T-cell (primary cell): ENCODE measurements at places on chromosomes 7 and 10. TPM values are rescaled to one million over a fixed set of nuclear protein-coding genes. Genes with fewer than 3 reads are reported as not detected.
A peak's percentile ranks its signal among the peaks of the same experiment; 100 is the strongest.

Gene HOXA1
- 0.28 TPM for total RNA-seq

GRCh38 chr10:34736976-34737771, 77.9 kb downstream of the PARD3 start:
- peaks cover 4% of the 10 kb centered on the region for H3K4me1 ChIP-seq
- H3K27ac ChIP-seq, result no peak overlapping the region

DNA sequence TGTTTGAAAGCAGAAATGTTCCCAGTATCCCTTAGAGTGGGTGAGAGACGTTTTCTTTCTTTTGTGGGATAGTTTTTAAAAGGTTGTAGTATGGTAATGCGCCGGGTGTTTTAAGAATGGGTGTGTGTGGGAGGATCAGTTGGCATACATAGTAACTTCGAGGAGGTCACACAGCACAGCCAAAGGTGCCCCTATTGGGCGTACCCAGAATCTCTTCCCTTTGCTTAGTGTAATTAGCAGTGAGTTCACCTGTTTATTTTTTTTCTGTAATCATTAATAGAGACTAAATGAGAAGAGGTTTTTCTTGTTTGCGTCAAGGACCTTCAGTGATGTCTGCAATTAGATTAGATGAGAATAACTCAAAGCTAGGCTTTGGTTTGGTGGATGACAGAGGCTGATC, 1.5 kb downstream of the PLEKHA8 start:
- no peaks in the 10 kb centered on the region for H3K27me3 ChIP-seq
- H3K4me3 ChIP-seq, result no peak overlapping the region
- H3K27ac ChIP-seq, result no peak overlapping the region
- H3K36me3 ChIP-seq, result no peaks in the 10 kb centered on the region

DNA sequence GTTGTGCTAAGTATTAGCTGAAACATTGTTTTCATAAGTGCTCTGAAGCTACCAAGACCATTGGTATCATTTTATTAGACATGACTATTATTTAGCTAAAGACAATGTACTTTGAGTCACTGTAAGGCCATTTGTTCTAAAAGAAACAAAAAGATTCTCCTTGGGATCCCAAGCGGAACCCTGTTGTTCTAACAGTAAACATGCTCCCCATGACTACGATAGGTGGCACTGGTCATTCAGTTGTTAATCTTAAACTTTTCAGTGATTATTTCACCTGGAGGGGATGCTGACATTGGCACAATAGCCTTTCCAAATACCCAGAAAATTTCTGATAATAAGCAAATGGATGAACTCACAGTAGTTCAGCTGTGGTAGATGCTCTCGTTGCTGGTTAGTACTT, 715.0 kb downstream of the AUTS2 start:
- H3K4me1 ChIP-seq, result peaks cover 41% of the 10 kb centered on the region
- no peak for DNase-seq
- no peak overlapping the region for H3K27ac ChIP-seq
- H3K4me3 ChIP-seq, result no peak overlapping the region
- H3K27me3 ChIP-seq, result no peaks in the 10 kb centered on the region

Gene APBB1IP
- 86.5 TPM for total RNA-seq

- H3K36me3 ChIP-seq, result no peaks in the 10 kb centered on the region
- no peak overlapping the region for H3K4me3 ChIP-seq
- no peaks in the 10 kb centered on the region for H3K27me3 ChIP-seq
- DNase-seq, result peak; percentile 45
These were observed 140.7 kb downstream of the SND1 start for GRCh38 chr7:127792528-127793342.

Gene POLR2J2
- 23.8 TPM for total RNA-seq

Gene SERPINE1
- 0.56 TPM for total RNA-seq

GRCh38 chr7:27921081-27921836, 181.3 kb downstream of the TAX1BP1 start:
- H3K4me1 ChIP-seq, result no peaks in the 10 kb centered on the region
- H3K36me3 ChIP-seq, result no peaks in the 10 kb centered on the region
- H3K4me3 ChIP-seq, result no peak overlapping the region
- no peaks in the 10 kb centered on the region for H3K27me3 ChIP-seq
- H3K27ac ChIP-seq, result no peak overlapping the region
- no peak for DNase-seq

DNA sequence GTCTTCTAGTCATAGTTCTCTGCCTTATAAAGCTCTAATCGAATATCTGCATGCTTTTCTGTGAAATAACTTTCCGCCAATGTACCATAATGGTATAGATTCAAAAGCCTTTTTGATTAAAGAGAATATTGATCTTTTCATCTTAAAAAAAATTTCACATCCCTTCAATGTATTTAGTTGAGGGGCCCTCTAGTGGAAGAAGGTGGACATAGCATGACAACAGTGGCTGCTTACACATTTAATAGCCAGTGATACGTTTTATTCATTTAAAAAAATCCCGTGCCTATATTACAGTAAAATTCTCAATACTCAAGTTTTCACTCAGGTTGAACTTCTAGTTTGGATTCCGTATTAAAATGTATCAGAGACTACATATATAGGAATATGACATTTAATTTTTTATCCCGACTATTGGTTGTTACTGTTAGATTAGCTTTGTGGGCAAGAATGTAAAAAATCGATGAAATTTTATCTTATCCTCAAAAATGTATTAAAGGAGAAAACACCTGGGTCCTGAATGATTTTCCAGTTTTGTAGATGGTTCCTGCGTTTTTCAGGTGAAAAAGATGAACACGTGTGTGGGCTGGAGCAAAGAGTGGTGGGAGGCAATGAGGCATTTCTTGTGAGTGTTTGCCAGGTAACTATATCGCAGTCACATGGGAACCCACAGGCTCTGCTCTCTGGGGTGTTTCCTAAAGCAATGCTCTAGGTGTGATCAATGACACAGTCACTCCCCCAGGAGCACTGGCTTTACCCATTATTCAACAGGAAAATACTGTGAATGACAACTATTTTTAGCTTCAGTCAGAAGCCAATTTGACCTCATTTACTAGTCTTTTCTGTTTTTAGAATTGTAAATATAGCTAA, 24.1 kb upstream of the PNLIP start:
- H3K36me3 ChIP-seq, result no peaks in the 10 kb centered on the region
- H3K4me1 ChIP-seq, result no peaks in the 10 kb centered on the region
- H3K27me3 ChIP-seq, result peaks cover 2% of the 10 kb centered on the region
- H3K4me3 ChIP-seq, result no peak overlapping the region
- DNase-seq, result no peak

- H3K27me3 ChIP-seq, result no peaks in the 10 kb centered on the region
- H3K27ac ChIP-seq, result peak overlapping the region; percentile 45
- DNase-seq, result peak; percentile 9
- no peak overlapping the region for H3K4me3 ChIP-seq
- H3K4me1 ChIP-seq, result peaks cover 33% of the 10 kb centered on the region
These were observed 194.3 kb downstream of the ZMYND11 start for GRCh38 chr10:329361-330099.

Gene CUL1
- 42.3 TPM for total RNA-seq

Gene HKDC1
- total RNA-seq, result 2.7 TPM

Gene PKD2L1
- total RNA-seq, result not detected

DNA sequence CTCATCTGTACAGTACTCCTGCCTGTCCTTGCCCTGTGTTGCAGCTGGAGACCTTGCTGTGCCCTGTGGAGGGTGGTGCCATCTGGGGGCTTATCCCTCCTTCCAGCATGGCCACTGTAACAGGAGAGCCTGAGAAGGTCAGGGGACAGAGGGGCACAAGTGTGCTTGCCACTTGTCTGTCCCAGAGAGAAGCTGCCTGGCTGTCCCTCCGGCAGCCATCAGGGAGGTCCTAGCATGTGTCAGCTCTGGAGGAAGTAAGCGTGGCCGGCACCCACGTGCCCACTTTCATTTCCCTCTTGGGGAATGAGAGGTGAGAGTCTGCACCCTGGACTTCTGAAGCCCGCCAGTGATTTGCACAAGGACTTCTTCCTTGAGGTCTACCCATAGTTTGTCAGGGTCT, 97.0 kb upstream of the PPIF start:
- peaks cover 23% of the 10 kb centered on the region for H3K4me1 ChIP-seq
- H3K27me3 ChIP-seq, result no peaks in the 10 kb centered on the region
- no peak overlapping the region for H3K27ac ChIP-seq
- DNase-seq, result no peak
- H3K4me3 ChIP-seq, result no peak overlapping the region
- H3K36me3 ChIP-seq, result no peaks in the 10 kb centered on the region

DNA sequence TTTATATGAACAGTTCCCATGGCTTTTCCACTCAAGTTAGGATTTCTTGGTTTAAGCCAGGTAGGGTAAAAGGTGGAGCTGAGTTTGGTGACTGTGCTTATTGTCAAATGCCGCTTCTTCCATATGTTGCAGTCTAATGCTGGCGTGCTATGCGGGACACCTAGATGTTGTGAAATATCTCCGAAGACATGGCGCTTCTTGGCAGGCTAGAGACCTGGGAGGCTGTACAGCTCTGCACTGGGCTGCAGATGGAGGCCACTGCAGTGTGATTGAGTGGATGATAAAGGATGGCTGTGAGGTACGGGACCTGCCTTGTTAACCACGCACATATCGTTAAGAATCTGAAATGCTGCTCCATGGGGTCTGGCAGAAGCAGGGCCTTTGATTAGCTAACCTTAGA, 108.4 kb downstream of the FANK1 start:
- H3K27ac ChIP-seq, result no peak overlapping the region
- H3K4me1 ChIP-seq, result no peaks in the 10 kb centered on the region
- no peak for DNase-seq
- no peaks in the 10 kb centered on the region for H3K36me3 ChIP-seq
- no peaks in the 10 kb centered on the region for H3K27me3 ChIP-seq
- no peak overlapping the region for H3K4me3 ChIP-seq

GRCh38 chr7:112347088-112347487, 103.2 kb upstream of the IFRD1 start:
- DNase-seq, result no peak
- H3K27me3 ChIP-seq, result no peaks in the 10 kb centered on the region
- H3K27ac ChIP-seq, result no peak overlapping the region

DNA sequence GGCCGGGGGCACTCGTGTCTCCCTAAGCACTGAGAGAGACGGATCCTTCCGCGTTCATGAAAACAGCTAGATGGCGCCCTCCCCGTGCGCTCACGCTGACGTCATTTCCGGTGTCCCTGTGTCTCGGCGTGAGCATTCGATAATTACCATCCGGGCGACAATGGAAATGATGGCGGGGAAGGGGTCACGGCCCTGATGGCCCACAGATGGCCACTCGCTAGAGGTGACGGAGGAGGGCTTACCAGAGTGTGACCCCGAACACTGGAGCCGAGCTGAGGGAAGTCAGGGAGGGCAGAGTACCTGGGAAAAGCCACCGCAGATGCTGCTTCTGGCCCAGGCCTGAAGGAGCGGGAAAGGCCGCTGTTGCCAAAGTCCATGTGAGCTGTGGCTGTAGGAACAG, 222.9 kb downstream of the TCERG1L start:
- H3K4me1 ChIP-seq, result peaks cover 30% of the 10 kb centered on the region
- H3K27me3 ChIP-seq, result no peaks in the 10 kb centered on the region
- no peaks in the 10 kb centered on the region for H3K36me3 ChIP-seq
- H3K27ac ChIP-seq, result no peak overlapping the region
- H3K4me3 ChIP-seq, result no peak overlapping the region
- DNase-seq, result no peak

- H3K27me3 ChIP-seq, result no peaks in the 10 kb centered on the region
- no peak overlapping the region for H3K27ac ChIP-seq
- no peak for DNase-seq
- H3K36me3 ChIP-seq, result peaks cover 13% of the 10 kb centered on the region
These were observed 54.8 kb downstream of the MINDY3 start for GRCh38 chr10:15805395-15806058.

- H3K27me3 ChIP-seq, result no peaks in the 10 kb centered on the region
- no peak overlapping the region for H3K4me3 ChIP-seq
These were observed 67.5 kb upstream of the SORCS1 start for GRCh38 chr10:107232013-107232412.

DNA sequence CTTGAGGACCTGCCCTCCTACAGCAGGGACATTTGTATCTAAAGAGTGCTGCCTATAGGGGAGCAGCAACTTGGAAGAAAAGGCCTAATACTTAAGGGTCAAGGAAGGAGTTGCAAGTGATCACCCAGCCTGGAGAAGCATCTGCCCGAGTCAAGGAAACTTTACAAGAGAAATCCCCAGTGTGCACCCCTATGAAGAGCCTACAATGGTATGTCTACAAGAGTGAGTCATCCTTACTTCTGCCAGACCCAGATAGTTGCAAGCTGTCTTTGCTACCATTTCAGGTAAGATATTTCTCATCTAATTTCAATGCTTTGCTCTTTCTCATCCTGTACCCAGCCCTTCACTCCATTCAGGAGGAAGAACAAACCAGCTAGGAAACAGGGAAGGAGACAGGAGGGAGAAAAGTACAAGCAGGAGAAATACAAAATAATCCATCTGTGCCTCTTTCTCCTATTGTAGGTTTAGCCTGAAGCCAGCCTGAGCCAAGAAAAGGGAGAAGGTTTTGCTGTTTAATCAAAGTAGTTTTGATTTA, 34.4 kb upstream of the AGR3 start:
- DNase-seq, result no peak
- H3K27ac ChIP-seq, result no peak overlapping the region
- no peaks in the 10 kb centered on the region for H3K36me3 ChIP-seq
- no peak overlapping the region for H3K4me3 ChIP-seq

- H3K27ac ChIP-seq, result no peak overlapping the region
- peaks cover 3% of the 10 kb centered on the region for H3K27me3 ChIP-seq
- no peaks in the 10 kb centered on the region for H3K4me1 ChIP-seq
- no peaks in the 10 kb centered on the region for H3K36me3 ChIP-seq
These were observed 179.6 kb upstream of the TCERG1L start for GRCh38 chr10:131490991-131491594.

Gene UNCX
- not detected for total RNA-seq

Gene SLC18A2
- total RNA-seq, result 0.79 TPM

- H3K4me3 ChIP-seq, result no peak overlapping the region
- H3K27ac ChIP-seq, result no peak overlapping the region
- H3K4me1 ChIP-seq, result no peaks in the 10 kb centered on the region
- DNase-seq, result no peak
- H3K27me3 ChIP-seq, result no peaks in the 10 kb centered on the region
These were observed 4.7 kb upstream of the TMEM72 start for GRCh38 chr10:44906486-44906885.

- H3K36me3 ChIP-seq, result peaks cover 9% of the 10 kb centered on the region
- no peaks in the 10 kb centered on the region for H3K27me3 ChIP-seq
- no peaks in the 10 kb centered on the region for H3K4me1 ChIP-seq
- H3K27ac ChIP-seq, result no peak overlapping the region
These were observed 123.7 kb downstream of the CNOT4 start for GRCh38 chr7:135386181-135386580.

- no peak overlapping the region for H3K27ac ChIP-seq
- H3K4me1 ChIP-seq, result no peaks in the 10 kb centered on the region
- no peaks in the 10 kb centered on the region for H3K27me3 ChIP-seq
These were observed 29.9 kb downstream of the GSAP start for GRCh38 chr7:77386165-77386822.

DNA sequence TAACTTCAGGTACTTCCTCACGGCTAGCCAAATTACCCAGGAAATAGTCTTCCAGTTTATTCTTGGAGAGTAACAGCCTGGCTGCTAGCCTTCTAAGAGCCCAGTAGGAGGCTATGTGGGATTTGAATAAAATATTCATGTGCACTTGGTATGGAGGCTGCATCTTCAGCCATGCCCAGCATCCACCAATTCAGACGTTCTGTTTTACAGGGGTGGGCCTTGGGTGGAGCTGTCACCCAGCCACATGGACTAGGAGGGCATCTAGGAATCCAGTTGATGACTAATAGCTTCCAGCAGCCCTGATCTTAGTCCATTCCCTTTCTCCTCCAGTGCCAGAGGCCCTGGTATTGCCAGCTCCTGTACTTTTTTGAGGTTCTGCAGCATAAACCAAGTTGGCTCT, 66.3 kb upstream of the ZRANB1 start:
- H3K27me3 ChIP-seq, result no peaks in the 10 kb centered on the region
- no peak overlapping the region for H3K4me3 ChIP-seq
- no peak overlapping the region for H3K27ac ChIP-seq
- H3K36me3 ChIP-seq, result no peaks in the 10 kb centered on the region

GRCh38 chr7:17679458-17679857, 260.8 kb downstream of the SNX13 start:
- no peak overlapping the region for H3K27ac ChIP-seq
- no peak for DNase-seq
- no peaks in the 10 kb centered on the region for H3K36me3 ChIP-seq
- H3K4me3 ChIP-seq, result no peak overlapping the region
